ENCODE measurements at places on chromosomes 7 and 10.

DNA sequence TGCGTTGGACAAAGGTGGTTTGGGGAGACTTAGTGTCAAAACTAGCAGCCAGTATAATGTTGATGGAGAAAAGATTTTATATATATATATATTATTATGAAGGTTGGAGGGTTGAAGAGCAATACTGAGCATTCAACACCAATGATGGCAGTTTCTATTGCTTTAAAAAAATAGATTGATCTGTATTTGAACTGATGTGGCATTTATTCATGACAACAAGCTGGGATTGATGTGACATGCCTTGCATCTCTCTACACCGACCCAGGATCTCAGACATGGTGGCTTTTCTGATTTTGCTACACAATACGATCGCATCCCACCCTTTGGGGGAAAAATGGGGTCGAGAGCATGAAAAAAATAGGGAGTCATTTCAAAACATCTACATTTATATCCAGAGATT, 175.4 kb downstream of the POU6F2 start:
- DNase-seq: no peak

GRCh38 chr10:31158011-31158658, 126.5 kb upstream of the ZNF438 start:
- DNase-seq: no peak

GRCh38 chr10:46317889-46318288, 31.1 kb downstream of the ANTXRL start:
- peak; percentile 41 for DNase-seq

- DNase-seq: no peak
Observed at GRCh38 chr10:98832738-98833137, 386.0 kb upstream of the HPS1 start.

DNA sequence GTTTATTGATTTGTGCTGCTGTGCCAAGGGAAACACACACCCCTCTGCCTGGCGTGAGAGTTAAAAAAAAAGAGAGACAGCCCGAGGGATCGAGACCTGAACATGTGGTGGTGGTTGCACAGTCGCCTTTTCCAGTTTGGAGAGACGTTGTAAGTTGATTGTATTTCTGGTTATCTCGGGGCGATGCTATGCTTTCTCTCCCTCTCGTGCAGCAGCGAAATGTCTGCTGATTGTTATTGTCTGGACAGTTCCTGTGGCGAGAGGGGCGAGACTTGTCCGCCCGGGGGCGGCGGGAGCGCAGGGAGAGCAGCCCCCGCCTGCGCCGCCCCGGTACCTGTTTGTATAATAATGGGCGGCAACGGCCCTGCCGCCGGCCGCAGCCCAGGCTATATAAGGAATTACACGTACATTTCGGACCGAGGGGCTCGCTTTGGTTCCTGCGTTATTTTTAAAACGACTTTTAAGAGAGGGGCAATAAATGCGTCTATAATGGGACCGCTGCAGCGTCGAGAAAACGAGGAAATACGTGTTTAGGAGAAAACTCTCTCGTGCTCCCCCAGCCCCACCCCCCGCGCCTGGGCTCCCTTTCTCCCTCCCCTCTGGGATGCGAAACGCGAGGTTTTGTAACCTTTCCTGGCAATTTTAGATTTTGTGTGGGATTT, 1.7 kb downstream of the ZEB1 start:
- DNase-seq: peak; percentile 60

DNA sequence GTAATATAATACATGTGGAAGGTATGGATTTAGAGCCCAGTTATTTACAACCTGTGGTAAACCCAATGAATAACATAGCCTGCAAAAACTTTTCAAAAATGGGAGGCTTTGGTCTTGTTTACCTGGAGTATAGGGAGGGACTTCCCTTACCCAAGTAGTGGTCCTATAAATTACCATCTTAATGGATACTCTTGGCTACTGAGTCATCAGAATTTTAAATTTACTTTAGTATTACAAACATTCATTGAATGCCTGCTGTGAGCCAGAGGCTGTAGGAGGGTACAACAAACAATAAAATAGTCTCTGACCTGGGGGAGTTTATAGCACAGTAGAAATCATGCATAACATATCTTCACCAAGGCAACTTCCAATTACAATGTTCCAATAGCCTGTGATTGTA, 365.1 kb downstream of the BBS9 start:
- DNase-seq: no peak

GRCh38 chr7:88057655-88058054, 123.6 kb downstream of the ADAM22 start:
- DNase-seq: no peak

DNA sequence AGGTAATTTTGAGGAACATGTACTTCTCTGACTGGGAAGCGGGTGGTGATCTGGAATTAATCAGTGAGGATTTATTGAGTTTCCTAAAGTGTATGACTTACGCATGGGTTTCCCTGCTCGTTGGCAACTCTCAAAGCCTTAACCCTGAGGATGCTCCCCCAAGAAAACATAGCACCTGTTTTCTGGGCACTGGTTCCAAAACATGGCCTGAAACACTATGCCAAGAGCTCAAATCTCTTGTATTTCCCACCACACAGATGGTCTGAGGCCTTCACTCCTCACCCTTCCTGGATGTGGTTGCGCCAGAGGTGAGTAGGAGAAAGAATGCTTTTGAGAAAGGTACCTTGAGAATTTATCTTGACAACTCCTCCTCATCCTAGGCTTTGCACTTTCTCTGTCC, 250.4 kb downstream of the FZD1 start:
- DNase-seq: no peak

- DNase-seq: no peak
Observed at GRCh38 chr7:140310337-140311002, 87.9 kb downstream of the SLC37A3 start.

GRCh38 chr7:107588529-107589130, 8.6 kb downstream of the BCAP29 start:
- DNase-seq: no peak

DNA sequence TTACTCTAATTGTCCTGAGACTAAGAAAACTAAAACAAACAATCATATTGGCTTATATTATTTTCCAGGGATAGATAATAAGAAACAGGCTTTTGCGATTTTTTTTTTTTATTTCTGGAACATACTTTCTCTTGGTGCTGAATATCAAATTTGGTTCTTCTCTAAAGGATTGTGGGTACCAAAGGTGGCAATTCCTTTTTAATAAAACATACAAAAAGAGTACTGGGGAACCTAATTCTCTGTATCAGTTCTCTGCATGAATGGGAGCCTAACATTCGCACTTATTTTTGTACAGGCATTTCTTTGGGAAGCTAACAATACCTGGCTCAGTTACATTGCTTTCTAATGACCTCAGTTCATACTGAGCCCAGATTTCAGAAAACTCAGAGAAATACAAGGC, 32.8 kb downstream of the LRRC18 start:
- no peak for DNase-seq

DNA sequence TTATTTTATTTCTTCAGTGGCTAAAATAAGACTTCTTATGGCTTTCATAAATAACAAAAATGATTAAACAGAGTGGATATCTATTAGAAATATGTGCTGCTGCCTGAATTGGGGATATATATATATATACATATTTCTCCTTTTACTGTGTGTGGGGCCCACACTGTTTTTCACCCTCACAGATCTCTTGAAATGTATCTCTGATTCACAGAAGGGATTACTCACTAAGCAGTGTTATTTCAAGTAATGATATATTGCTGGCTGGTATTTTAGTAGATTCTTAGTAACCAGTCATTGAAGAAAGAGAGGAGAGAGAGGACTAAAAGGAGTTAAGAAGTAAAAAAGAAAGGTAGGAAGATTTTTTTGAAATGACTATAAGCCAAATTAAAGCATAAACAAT, 308.6 kb upstream of the NRP1 start:
- DNase-seq: no peak

- DNase-seq: no peak
Observed at GRCh38 chr10:74227697-74228424, 76.8 kb downstream of the ADK start.

DNA sequence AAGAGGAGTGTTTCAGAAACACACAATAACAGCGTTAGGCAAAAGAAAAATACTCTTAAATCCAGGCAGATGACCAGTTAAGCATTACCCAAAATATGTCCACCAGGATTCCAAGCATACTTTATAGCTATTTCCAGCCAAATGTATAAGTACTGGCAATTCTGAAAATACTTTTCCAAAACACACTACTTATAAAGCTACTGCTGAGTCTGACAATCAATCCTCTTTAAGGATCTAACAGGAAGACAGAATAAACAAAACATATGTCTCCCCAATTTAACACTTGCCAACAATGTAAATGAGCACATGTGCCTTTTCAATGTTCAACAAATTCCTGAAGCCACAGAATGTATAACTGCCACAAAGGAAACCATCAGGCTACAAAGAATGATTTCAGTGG, 370.9 kb downstream of the SORCS1 start:
- no peak for DNase-seq

DNA sequence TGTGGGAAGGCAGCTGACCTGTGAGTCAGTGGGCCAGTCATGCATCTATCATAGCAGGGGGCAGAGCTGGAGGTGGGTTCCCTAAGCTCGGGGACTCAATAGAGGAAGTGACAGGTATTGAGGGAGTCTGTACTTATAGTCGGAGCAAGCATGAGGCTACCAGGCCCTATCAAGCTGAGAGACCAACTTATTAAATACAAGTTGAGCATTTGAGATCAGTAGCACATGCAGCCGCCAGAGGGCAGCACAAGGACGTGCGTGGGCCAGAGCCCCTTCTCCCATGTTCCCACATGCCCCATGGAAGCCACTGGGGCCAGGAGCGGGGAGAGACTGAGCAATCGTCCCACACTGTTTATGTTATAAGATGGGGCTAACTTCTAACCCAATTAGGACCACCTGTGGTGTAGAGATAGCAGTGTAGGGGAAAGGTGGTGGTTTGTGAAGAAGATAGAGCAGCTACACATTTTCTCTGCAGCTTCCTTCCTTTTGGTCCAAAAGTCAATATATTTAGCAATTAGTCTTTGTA, 13.0 kb upstream of the STK31 start:
- no peak for DNase-seq

GRCh38 chr10:35165136-35165535, 38.5 kb downstream of the CREM start:
- no peak for DNase-seq

GRCh38 chr7:29435167-29435566, 128.5 kb upstream of the PRR15 start:
- DNase-seq: no peak

GRCh38 chr7:158023681-158024350, 563.8 kb downstream of the PTPRN2 start:
- DNase-seq: no peak

- DNase-seq: no peak
Observed at GRCh38 chr10:133465950-133466474, 12.3 kb downstream of the SCART1 start.

DNA sequence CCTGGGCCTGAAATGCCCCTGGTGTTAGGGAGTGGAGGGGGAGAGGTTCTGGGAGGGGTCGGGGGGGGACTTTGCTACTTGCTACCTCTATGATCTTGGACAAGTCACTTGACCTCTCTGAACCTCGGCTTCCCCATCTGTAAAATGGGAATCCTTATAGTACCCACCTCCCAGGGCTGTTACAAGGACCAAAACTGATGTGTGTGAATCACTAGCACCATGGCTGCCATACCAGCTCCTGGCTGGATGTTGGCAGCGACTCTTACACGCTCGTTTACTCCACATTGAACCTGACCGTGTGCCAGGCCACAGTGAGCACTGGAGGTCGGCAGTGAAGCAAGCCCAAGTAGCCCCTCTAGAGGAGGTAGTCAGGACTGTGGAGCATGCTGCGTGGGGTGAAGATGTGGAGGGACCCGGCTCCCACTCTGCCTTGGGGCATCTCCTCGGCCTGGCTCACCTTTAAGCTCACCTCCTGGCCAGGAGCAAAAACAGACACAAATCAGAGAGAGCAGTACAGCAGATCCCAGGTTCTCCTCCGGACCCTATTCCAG, 28.9 kb downstream of the PPIF start:
- peak; percentile 33 for DNase-seq

DNA sequence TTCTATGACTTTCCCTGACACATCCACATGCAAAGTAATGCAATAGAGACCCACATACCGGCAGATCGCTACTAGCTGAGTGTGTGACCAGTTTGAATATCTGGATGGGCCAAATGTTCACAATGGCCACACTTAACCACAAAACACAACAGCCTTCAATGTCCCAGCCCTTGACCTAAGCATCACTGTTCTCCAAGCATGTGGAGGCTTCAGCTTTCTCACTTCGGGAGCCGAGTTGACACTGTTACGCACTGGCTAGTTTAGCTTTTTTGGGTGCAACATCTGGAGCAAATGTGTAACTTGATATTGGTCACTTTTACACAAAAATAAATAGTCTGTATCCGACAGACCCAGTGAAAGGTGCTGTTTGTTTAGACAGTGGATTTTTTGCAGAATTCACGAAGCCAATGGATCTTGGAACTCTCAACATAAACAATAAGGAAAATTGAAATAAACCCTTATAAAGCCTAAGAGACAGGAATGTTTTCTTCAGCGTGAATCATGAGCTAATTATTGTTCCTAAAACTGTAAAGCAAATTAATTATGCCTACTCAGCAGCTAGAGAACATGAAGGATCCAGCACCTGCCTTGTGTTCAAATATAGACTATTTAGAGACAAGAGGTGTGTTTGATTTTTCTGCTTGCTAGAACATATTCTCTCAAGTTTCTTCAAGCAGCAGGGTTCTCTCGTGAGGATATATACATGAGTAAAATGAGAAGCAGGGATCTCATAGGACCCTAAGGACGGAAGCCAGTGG, 117.6 kb upstream of the JCAD start:
- no peak for DNase-seq

DNA sequence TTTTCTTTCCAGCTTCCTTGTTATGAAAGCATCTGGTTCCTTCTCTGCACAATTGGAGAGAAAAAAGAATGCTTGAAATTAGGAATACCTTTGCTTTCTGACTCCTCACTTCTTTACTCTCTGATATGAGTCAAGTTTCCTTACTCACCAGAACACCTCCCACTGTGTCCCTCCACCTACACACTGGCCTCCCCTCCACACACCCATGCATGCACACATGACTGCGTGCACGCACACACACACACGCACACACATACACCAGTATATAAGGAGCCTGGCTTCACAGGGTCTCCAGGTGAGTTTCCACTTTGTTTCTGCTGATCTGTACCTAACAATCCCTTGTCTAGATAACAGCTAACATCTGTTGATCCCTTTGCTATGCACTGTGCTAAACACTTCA, 11.4 kb upstream of the PTER start:
- DNase-seq: no peak

- DNase-seq: no peak
Observed at GRCh38 chr7:8014399-8014798, 45.8 kb downstream of the GLCCI1 start.

Data from left lobe of liver (tissue), 2 donors.